ENCODE measurements at places on chromosomes 1 and 21. TPM values are rescaled to one million over a fixed set of nuclear protein-coding genes. Genes with fewer than 3 reads are reported as not detected.

RGL1 gene
- 30.8 TPM for total RNA-seq

ROR1 gene
- 22.4 TPM for total RNA-seq

BROX gene
- total RNA-seq: 23.8 TPM

LAD1 gene
- total RNA-seq: 8.2 TPM

TSPAN1 gene
- total RNA-seq: not detected

CNN3 gene
- total RNA-seq: 357 TPM

EXOC8 gene
- total RNA-seq: 13.7 TPM

LENEP gene
- not detected for total RNA-seq

CTPS1 gene
- 35.2 TPM for total RNA-seq

TFAP2E gene
- not detected for total RNA-seq

OR2L2 gene
- total RNA-seq: 8.9 TPM

WDR64 gene
- 1.7 TPM for total RNA-seq

FCAMR gene
- total RNA-seq: 2.2 TPM

SLAMF7 gene
- 4.1 TPM for total RNA-seq

LEFTY1 gene
- 2.4 TPM for total RNA-seq

CD1B gene
- total RNA-seq: 1.2 TPM

SPATA21 gene
- total RNA-seq: not detected

IL24 gene
- not detected for total RNA-seq

FCGR1A gene
- 23.8 TPM for total RNA-seq

LCE1E gene
- not detected for total RNA-seq

DISC1 gene
- total RNA-seq: 17.3 TPM

All from umbilical cord (tissue), 2 donors.